COLO829 (cell line): ENCODE measurements at places on chromosomes 12 and 14.

GRCh38 chr14:36105401-36105800 is 71.1 kb downstream of the PTCSC3 start:
- peak; percentile 22 for DNase-seq

DNA sequence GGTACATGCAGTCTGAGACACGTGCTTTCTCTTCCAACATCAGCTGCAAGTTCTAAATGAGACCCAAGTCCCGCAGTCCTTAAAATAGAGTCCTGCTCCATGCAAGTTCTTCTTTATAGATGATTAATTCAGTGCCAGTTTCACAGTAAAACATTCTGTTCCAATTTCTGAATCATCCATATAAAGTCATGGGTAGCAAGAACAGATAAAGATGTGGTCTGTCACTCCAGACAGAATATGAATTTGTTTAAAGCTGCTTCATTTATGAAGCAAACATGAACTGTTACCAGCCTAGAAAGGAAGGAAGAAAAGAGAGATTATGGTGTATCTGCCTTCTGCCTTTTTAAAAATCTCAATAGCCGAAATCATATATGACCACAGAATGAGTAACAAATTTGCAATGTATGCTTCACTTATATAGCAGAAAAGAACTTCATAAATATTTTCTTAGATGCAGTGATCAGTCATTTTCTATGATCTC is 83.3 kb downstream of the KITLG start:
- no peak for DNase-seq

DNA sequence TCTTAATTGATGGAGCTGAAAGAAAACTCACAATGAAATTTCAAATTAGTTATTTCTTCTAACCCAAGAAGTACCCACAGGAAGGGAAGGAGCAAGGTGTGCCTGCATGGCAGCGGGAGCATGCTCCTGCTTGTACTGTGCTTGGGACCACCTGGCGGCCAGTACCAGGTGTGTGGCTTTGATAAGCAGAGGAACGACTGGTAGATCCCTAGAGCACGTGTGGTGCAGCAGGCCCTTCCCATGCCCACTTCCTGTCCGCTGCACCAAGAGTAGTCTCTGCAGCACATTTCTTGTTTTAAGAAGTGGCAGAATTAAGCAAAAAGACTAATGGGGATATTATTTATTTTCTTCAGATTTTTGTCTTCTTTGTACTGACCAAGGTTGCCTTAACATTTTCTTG is 122.3 kb upstream of the ATF1 start:
- no peak for DNase-seq

GRCh38 chr12:102232446-102232845 is 34.8 kb upstream of the PMCH start:
- no peak for DNase-seq

GRCh38 chr12:55034218-55034617 is 14.4 kb downstream of the NEUROD4 start:
- DNase-seq = no peak

- DNase-seq = no peak
These were observed 859.8 kb downstream of the FSCB start for GRCh38 chr14:43647302-43647701.

- no peak for DNase-seq
These were observed 46.8 kb downstream of the TMEM30B start for GRCh38 chr14:61234215-61234916.

DNA sequence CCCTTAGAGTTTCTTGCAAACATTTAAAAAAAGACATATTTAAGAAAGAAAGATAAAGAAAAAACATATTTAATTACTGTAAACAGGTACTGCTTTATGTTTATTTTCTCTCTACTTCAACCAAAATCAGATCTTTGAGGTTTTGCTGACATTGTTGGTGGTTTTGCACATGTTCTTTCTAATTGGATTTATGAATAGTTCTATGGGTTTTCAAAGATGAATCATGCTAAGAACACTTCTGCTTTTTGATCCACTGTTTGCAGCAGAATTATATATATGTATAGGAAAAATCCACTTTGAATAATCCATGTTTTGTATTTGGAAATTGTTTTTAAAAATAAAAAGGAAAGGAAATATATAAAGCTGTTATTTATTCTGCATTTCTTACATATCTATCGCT is 78.4 kb downstream of the FRMD6 start:
- no peak for DNase-seq

DNA sequence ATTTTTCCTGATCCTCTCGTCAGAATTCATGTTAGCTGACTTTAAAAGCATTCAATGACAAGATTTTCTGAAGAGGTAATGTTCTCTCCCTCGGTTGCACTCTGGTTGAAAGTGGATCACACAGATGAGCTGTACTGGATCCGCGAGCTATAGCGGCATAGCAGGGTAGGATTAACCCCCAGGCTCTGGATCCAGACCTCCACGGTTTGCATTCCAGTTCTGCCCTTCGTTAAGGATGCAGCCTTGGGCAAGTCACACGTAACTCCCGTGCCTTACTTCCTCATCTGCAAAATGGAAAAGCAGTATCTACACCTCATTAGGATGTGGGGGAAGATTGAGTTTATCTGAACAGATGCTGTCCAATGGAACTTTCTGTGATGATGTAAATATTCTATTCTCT is 13.8 kb downstream of the CCDC92 start:
- DNase-seq = no peak
